Aorta (tissue), 5 donors: ENCODE measurements at places on chromosomes 3 and 15. TPM values are rescaled to one million over a fixed set of nuclear protein-coding genes. Genes with fewer than 3 reads are reported as not detected.

- DNase-seq = no peak
Observed at GRCh38 chr3:73148682-73149081, 87.2 kb downstream of the EBLN2 start.

DNA sequence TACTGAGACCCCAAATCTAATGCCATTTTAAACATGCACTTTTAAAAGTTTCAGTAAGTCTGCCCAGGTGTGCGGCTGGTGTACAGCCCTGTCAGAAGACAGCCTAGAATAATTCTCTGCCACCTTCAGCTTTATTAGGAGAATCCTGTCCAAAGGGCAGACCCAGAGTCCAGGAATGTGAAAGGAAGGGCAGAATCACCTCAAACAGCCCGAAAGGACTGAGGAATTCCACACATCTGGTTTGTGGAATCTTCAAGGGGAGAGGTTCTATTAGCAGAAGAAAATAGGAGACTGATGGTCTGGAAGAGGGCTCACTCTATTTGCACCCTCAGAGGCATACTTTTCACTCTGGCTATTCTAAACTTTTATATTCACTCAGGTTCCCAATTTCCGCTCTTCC lies 46.6 kb downstream of the TYRO3 start:
- DNase-seq = no peak

ITGB5 gene
- total RNA-seq = 332 TPM

NMNAT3 gene
- total RNA-seq = 5.2 TPM
